ENCODE measurements at places on chromosomes 11 and 22.
A peak's percentile ranks its signal among the peaks of the same experiment; 100 is the strongest.

DNA sequence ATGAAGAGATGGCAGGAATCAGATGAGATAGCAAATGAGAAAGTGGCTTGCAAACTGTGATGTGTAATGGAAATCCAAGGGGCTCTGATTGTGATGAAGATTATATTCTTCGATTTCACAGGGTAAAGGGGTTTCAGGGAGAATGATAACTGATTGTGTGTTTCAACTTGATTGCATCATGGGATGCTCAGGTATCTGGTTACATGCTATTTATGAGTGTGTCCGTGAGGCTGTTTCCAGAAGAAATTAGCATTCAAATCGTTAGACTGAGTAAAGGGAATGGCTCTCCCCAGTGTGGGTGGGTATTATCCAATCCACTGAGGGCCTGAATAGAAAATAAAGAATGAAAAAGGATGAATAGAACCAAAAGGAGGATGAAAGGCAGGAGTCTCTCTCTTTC lies 278.7 kb upstream of the LARGE1 start:
- no peak for DNase-seq

GRCh38 chr22:31350410-31350863 lies 4.3 kb upstream of the PATZ1 start:
- DNase-seq = no peak

- no peak for DNase-seq
Measured at GRCh38 chr11:93411705-93412104, 81.2 kb downstream of the DEUP1 start.

GRCh38 chr11:68311160-68312116 lies 953 bp upstream of the LRP5 start:
- DNase-seq = peak; percentile 27

DNA sequence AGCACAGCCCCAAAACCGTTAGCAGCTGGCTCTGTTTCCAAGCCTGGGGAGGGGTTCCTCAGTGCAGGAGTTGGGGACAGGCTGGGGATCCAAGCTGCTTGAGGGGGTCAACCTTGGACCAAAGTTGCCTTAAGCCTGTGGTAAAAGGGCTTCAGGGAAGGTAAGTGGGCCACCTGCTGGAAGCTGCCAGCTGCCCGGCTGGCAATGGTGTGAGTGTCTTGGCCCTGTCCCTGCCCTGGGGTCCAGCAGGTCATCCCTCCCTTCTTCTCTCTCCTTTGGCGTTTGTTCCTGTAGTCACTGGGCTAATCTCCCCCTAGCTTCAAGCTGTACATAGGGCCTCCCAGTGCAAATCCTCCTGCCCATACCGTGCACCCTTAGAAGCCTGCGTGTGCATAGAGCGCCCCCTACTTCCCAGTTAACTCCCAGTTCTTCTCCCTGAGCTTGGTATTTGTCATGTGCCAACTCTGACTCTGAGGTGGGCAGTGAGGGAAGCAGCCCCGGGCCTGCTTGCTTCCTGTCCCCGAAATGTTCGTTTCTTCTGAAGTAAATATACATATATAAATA lies 4.4 kb downstream of the TMEM258 start:
- DNase-seq = no peak
